ENCODE measurements at places on chromosomes 6 and 20.

- DNase-seq: no peak
Observed at GRCh38 chr6:39289490-39289889, 24.7 kb downstream of the KCNK17 start.

- no peak for DNase-seq
Observed at GRCh38 chr20:40275738-40276137, 413.3 kb downstream of the MAFB start.

GRCh38 chr20:50900261-50900660 lies 31.0 kb downstream of the ADNP start:
- no peak for DNase-seq

GRCh38 chr6:167267921-167268401 lies 23.2 kb upstream of the UNC93A start:
- DNase-seq: no peak

DNA sequence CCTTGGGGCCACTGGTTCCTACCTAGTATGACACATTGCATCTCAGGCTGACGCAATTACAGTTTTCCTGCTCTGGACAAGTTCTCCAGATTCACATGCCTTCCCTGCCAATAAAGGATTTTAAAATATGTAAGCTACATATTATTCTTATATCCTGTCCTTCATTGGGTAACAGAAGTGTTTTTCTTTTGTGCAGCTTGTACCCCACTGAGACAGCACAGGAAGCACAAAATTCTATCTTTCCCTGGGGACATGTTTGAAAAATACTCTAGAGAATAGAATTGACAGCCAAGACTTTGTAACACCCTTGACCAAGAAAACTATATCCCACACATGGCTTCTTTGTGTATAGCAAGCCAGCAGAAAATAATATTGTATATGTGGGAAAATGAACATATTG lies 456.8 kb downstream of the MAFB start:
- DNase-seq: no peak

- no peak for DNase-seq
Observed at GRCh38 chr6:113650610-113650979, 206.6 kb upstream of the MARCKS start.

DNA sequence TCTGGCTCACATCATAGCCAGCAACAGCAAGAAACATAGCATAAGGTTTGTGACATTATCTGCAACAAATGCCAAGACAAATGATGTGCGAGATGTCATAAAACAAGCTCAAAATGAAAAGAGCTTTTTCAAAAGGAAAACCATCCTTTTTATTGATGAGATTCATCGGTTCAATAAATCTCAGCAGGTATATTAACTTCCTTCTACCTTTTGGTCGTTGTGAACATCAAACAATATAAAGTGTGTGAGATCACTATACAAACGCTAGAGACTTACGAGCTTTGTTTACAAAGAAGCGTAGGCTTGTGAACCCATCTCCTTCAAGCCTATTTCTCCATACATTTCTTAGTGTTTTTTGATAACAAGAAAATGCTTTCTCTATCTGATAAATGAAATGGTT lies 3.5 kb downstream of the WRNIP1 start:
- DNase-seq: no peak

GRCh38 chr20:40782043-40782368 lies 93.0 kb upstream of the MAFB start:
- no peak for DNase-seq

- DNase-seq: no peak
Observed at GRCh38 chr6:77034161-77034560, 429.1 kb downstream of the HTR1B start.

- no peak for DNase-seq
Observed at GRCh38 chr20:11511821-11512220, 405.9 kb upstream of the BTBD3 start.

- DNase-seq: no peak
Observed at GRCh38 chr6:71404145-71404966, 115.7 kb downstream of the OGFRL1 start.
